Glutamatergic neuron (in vitro differentiated cells): ENCODE measurements at places on chromosomes 13 and 19. TPM values are rescaled to one million over a fixed set of nuclear protein-coding genes. Genes with fewer than 3 reads are reported as not detected.

DNA sequence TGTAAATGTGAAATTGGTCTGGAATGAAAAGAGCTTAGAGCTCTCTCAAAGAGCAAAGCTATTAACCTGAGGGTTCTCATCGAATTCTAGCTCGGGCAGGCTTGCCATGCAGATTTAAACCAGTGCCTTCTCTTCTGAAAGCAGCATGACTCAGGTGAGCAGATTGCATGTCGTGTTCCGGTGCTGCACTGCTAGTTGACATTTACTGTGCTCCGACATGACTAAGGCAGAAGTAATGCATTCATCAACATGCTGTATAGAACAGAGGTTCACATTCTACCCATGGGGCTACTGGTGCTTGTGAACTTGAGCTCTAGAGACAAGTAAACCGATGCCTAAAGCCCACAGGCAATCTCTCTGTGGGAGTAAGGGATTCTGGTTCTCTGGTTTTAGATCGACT is 947.7 kb downstream of the EFNB2 start:
- DNase-seq, result no peak

DNA sequence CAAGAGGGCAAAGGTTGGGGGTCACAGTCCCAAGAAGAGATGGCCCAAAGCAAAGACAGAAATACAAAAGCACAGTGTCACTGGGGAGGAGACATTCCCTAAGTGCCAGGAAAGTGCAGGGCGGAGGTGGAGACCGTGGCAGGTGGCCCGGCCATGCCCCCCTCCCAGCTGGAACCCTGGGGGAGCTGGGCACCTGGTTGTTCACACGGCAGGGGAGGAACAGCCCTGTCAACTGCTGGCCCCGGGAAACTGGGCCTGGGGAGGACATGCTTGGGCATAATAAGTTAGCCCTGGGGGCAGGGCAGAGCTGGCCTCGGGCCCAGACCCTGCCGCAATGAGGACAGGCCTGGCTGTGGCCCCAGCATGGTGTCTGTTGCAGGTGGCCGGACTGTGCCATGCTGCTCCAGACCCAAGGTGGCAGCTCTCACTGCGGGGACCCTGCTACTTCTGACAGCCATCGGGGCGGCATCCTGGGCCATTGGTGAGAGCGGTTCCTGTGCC is 7.4 kb downstream of the HPN start:
- no peak for DNase-seq

DNA sequence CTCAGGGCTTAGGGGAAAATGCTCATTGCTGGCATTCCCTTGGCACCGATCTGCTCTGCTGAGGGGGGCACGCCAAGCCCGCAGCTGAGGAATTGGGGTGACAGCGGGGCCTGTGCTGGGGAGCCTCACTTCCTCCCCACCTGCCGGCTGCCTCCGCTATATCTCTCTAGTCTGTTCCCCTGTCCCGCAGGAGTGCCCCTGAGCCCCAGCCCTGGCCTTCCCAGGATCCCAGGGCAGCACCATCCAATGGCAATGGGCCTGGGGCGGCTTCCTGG is 9.5 kb downstream of the STXBP2 start:
- DNase-seq, result no peak

CATSPERD gene
- not detected for total RNA-seq

GRCh38 chr13:45167611-45168554 is 33.0 kb downstream of the KCTD4 start:
- DNase-seq, result no peak

GRCh38 chr13:99311137-99311536 is 3.9 kb upstream of the GPR183 start:
- DNase-seq, result no peak

- DNase-seq, result no peak
These were observed at the start of gene FGF14 for GRCh38 chr13:102401766-102402165. TSS of gene FGF14 (minus strand) at chr13:102402048.

FFAR2 gene
- not detected for total RNA-seq

- no peak for DNase-seq
These were observed 89.2 kb downstream of the RGCC start for GRCh38 chr13:41546372-41547190.

TNFAIP8L1 gene
- 23.6 TPM for total RNA-seq

FFAR1 gene
- not detected for total RNA-seq

XPO4 gene
- total RNA-seq, result 15.5 TPM

ZNF792 gene
- 6.4 TPM for total RNA-seq

GNG8 gene
- total RNA-seq, result 54.6 TPM

NRTN gene
- 1.2 TPM for total RNA-seq

GRCh38 chr13:21297447-21297846 is 121.0 kb downstream of the MRPL57 start:
- DNase-seq, result no peak

STOML3 gene
- not detected for total RNA-seq

CYP2B6 gene
- total RNA-seq, result not detected

TUBB4A gene
- total RNA-seq, result 225 TPM

GRCh38 chr13:112205990-112206389 is 139.0 kb downstream of the SOX1 start:
- DNase-seq, result no peak

- no peak for DNase-seq
These were observed 7.0 kb downstream of the ABHD8 start for GRCh38 chr19:17296273-17296672.

NUDT15 gene
- 13.7 TPM for total RNA-seq

DNA sequence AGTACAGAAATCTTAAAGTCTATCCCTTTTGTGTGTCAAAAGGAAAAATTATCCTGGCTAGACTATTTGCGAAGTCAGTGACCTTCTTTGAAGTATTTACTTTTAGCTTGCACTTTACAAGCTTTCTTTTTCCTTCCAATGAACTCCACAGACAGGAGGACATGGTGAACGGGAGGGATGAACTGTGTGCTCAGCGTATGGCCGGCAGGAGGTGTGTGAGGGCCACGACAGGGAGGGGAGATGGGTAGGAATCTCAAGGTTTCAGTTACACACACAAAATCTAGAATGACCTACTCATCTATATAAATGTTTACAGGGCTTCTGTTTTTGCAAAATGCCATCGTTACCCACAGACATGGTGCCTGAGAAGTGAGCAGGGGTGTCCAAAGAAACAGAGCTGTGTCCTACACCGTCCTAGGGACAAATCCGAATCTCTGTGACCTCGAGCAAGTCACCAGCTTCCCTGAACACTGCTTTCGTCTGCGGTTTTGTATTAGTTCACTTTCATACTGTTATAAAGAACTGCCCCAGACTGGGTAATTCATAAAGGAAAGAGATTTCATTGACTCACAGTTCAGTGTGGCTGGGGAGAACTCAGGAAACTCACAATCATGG is 537.2 kb downstream of the LIG4 start:
- peak; percentile 31 for DNase-seq

- DNase-seq, result no peak
These were observed 59.8 kb downstream of the SPACA7 start for GRCh38 chr13:112435973-112436372.

DNA sequence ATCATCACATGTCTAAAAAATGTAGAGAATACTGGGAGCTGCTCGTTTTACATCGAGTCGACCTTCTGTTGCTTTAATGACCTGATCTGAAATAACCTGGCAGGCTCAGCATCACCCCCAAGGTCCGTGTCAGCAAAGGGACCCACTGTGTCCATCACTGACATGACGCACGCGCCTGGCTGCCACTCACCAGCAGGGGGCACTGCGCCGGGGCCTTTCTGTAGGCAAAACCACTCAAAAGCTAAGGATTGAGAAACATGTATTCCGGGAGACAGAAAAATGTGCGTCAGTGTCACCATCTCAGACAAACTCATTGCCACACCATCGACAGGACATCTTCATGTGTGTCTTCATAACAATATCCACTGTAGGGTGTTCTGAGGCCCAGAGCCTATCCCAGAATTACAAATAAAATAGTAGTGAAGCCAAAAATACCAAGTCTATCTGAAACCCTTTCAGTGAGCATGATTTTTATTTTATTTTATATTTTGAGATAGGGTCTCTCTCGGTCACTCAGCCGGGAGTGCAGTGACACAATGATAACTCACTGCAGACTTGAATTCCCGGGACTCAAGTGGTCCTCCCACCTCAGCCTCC is 130.3 kb upstream of the LSM14A start:
- peak; percentile 90 for DNase-seq

DNA sequence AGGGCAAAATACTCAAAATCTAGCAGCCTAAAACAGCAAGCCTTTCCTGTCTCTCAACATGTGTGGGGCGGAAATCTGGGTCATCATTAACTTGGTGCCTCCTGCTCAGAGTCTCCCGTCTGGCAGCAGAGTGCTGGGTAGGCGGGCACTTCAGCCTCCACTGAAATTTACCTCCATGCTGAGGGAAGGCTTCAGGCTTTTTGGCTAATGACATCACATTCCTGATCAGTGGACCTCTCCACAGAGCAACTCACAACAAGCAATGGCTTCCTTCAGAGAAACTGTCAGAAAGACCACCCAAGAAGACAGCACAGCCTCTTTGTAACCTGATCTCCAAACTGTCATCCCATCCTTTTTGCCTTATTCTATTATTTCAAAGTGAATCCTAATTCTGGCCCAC is 1109.0 kb downstream of the UQCRFS1 start:
- no peak for DNase-seq

TMEM86B gene
- 7.6 TPM for total RNA-seq

KCNJ14 gene
- total RNA-seq, result 1.0 TPM

GRCh38 chr13:51733374-51734298 is 70.3 kb downstream of the DHRS12 start:
- no peak for DNase-seq

- no peak for DNase-seq
These were observed 32.7 kb upstream of the SOX1 start for GRCh38 chr13:112034231-112034630.
